ENCODE measurements at places on chromosomes 5 and 9. TPM values are rescaled to one million over a fixed set of nuclear protein-coding genes. Genes with fewer than 3 reads are reported as not detected.

Gene BRINP1
- not detected for total RNA-seq

Gene GGTA1
- total RNA-seq, result not detected

DNA sequence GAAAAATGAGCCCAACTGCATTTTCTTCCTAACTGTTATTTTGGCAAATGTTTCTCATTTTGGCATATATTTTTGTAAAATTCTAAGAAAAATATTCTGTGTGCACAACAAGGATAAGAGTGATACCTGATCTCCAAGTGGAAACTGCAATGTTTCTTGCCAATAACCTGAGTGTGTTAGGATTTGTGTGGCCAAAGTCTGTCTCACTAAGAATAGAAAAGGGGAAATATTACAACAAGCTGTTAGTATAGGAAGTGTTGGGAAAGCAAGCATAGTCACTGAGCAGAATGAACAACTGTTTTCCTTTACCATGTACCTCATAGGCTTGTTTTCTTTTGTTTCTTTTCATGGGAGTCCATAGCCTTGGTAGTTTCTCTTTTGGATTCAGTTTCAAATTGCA is 624.2 kb downstream of the MTRR start:
- H3K4me3 ChIP-seq, result no peak overlapping the region
- H3K4me1 ChIP-seq, result no peaks in the 10 kb centered on the region

GRCh38 chr5:134252671-134253070 is 26.8 kb upstream of the PPP2CA start:
- H3K36me3 ChIP-seq, result no peaks in the 10 kb centered on the region
- DNase-seq, result no peak
- no peaks in the 10 kb centered on the region for H3K27me3 ChIP-seq
- no peak overlapping the region for H3K4me3 ChIP-seq

All from activated naive CD4-positive, alpha-beta T cell treated with anti-CD3 and anti-CD28 coated beads for 36 hours (primary cell).